ENCODE measurements at places on chromosomes 6 and 20.

DNA sequence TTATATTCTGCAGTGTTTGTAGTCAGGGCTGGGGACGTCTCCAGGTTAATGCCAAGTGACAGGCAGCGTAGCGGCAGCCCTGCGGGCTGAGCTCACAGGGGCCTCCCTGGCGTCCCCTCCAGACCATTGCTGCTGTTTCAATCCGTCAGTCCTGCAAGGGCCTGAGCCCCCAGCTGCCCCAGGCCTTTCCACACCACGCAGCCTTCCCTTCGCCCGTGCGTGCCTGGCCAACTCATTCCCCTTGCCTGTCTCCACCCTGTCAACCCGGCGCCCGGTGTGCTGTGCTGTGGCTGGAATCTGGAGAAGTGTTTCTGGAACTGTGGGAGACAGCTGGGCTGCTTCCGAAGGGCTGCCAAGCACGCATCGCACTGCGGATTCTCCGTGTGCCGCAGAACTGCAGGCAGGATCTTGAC, 11.9 kb downstream of the BHLHE23 start:
- DNase-seq = no peak

DNA sequence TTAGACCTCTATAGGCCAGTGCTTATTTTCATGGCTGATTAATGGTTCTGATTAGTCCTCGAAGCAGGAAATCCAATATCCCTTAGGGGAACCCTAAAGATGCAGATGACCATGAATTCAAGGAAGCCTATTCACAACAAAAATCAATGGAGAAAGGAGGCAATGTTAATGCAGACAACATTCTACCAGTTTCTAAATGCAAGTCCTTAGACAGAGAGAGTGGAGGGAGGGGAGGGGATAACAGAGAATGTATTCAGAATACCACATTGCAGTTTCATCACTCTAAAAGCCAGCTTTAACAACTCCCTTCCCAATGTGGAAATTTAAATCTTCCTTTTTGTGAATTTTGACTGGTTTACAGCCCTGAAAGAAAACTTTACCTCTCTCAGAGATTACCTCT, 87.1 kb upstream of the POU3F2 start:
- DNase-seq = no peak

GRCh38 chr20:32040142-32040953, 11.7 kb upstream of the HCK start:
- DNase-seq = no peak

DNA sequence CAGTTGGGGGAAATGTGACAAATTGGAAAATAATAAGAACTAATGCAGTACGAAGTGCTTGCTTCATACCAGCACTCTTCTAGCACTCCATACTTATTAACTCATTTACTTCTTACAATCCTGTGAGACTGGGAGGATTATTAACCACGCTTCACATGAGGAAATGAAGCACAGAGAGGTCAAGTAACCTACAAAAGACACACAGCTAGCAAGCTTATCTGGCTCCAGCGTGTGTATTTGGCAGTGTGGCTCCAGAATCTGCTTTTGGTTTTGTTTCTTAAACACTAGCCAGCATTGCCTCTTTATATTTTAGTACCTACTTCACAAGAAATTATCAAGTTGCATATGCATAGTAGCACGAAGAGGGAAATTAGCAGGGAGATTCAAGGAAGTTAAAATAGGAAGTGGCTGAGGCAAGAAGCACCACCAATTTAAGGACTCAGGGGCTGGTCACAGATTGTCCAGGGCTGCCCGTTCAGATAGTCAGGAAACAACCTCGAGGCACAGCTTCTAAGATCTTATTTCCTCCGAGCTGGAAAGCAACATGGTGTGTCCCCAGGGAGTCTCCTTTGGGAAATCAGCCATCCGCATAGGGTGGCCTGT, 302.7 kb upstream of the PRDM1 start:
- DNase-seq = no peak

GRCh38 chr20:47237715-47238114, 118.8 kb downstream of the ZMYND8 start:
- DNase-seq = no peak

- no peak for DNase-seq
Measured at GRCh38 chr6:186340-186965, 105.8 kb upstream of the DUSP22 start.

- peak; percentile 48 for DNase-seq
Measured at GRCh38 chr20:4813076-4813862, 91.6 kb downstream of the PRND start.

GRCh38 chr6:17998442-17998841, 11.0 kb upstream of the KIF13A start:
- no peak for DNase-seq

- no peak for DNase-seq
Measured at GRCh38 chr6:167400482-167401138, 75.7 kb downstream of the TTLL2 start.

DNA sequence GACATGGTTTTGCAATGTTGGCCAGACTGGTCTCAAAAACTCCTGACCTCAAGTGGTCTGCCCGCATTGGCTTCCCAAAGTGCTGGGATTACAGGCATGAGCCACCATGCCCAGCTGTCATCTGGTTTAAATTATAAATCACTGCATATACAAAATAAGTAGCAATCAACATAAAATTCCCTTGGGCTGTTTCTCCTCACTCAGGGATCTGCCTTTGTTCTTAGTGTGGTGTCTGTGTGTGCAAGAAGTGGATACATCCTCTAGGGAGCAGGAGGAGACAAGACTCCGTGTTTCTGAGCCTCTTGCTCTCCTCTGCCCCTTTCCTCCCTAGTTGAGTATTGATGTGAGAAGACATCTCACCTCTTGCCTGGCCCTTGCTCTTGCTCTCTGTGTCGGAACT, 65.2 kb upstream of the ADGRF4 start:
- DNase-seq = no peak

GRCh38 chr6:121382467-121383121, 48.3 kb upstream of the TBC1D32 start:
- DNase-seq = peak; percentile 17

GRCh38 chr20:17843246-17844132, 125.1 kb downstream of the SNX5 start:
- peak; percentile 64 for DNase-seq

- peak; percentile 21 for DNase-seq
Measured at GRCh38 chr6:53175027-53175426, 26.4 kb upstream of the GCM1 start.

DNA sequence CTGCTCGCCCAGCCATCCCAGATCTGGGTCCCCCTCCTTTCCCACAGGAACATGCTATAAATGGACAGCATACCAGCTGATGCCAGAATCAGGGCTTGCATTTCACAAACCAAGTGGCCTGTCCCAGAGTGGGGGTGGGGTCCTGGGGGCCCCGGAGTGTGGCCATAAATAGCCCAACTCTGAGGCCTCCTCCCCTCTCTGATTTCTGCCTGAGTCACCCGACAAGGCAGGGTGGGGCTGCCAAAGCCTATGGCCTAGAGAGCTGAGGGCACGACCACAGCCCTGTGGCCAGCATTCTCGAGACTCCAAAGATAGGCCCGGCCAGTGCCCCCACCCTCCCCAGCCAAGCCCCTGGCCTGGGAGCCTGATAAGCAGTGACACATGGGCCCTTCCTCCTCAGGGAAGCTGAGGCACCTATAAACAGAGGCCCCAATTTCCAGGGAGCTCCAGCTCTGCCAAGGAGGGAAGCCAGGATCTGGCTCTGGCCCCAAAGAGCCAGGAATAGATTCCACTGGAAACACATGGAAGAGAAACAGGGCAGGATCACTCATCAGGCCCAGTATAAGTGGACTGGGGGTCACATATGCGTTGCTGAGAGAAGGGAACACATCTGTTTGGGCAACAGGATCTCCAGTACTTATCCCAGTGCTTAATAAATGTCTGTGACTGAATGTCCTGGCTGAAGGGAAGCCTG, 20.3 kb downstream of the SNTA1 start:
- no peak for DNase-seq

DNA sequence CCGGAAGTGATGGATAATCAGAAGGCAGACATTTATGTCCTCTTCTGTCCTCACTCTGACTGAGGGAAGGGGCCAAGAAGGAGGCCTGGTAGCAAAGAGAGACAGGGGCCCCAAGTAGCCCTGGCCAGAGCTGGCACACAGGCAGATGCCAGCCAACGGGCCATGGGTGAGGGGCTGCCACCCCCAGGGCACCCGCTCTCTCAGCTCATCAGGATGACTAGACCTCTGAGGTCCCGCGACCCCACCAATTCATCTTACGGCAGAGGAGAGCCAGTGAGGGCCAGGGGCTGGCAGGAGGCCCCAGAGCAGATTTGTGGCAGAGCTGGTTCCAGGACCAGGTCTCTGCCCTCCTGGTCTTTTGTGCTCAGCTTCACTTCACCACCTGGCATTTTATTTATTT, 43.1 kb upstream of the MDFI start:
- peak; percentile 11 for DNase-seq

GRCh38 chr6:6543181-6543879, 45.2 kb upstream of the LY86 start:
- no peak for DNase-seq

- no peak for DNase-seq
Measured at GRCh38 chr6:42572523-42572922, 8.7 kb downstream of the UBR2 start.

GRCh38 chr6:41164551-41165120, 1.7 kb upstream of the TREM2 start:
- no peak for DNase-seq

DNA sequence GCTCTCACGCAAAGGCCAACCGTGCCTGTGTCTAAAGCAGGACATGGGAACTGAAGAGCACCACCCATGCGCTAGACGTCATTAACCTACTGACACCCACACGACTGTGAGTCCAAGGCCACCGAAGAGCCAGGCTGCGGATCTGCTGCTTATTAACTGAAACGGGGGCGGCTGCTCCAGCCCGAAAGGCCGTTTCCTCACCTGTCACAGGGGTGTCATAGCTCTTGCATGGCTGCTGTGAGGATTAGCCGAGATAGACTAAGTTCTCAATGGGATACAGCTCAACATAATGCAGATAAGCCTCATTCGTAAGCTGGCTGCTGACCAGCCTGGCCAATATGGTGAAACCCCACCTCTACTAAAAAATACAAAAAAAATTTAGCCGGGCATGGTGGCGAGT, 26.7 kb downstream of the OVOL2 start:
- no peak for DNase-seq

DNA sequence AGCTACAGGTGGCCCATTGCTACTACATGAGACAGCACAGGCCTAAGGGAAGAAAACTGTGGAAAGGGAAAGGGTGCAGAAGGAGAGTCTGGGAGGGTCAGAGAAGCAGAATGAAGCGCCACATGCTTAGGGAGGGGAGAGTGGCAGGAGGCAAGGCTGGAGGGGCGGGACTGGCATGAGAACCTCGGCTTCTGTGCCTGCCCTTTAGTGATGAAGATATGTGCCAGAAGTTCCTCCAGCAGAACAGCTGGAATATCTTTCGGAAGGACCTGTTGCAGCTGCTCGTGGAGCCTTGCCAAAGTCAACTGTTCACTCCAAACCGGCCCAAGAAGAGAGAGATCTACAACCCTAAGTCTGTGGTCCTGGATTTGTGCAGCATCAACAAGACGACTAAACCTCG, 61.8 kb downstream of the CNBD2 start:
- peak; percentile 40 for DNase-seq

DNA sequence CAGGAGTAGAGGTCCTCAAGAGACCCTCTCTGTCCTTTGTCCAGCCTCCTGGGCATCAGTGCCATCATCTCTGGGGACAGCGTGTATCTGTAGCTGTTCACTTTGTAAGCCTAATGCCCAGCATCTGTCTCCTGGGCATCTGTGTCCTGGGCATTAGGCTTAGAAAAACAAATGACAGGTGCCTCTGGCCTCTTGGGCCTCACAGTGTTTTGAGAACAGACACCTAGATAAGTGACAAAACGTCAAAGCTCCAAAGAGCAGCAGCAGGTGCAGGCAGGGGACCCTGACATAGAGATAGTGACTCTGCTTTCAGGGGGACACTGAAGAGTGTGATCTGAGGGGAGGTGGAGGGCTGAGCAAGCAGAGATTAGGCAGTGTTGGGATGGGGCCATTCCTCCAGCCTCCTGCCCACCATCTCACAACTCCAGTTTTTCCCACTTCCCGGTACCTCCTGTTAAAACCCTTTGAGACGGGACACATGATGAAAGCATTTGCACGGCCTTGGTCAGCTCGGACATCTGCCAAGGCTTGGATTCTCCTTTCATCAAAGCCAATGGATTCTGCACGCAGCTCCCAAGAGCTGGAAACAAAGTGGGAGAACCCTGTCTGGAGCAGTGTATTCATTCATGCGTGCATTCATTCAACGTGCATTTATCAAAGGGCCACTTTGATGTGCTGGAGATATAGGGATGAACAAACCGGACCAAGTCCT, 55.5 kb upstream of the CD93 start:
- peak; percentile 4 for DNase-seq

- no peak for DNase-seq
Measured at GRCh38 chr6:208364-208763, 83.9 kb upstream of the DUSP22 start.

DNA sequence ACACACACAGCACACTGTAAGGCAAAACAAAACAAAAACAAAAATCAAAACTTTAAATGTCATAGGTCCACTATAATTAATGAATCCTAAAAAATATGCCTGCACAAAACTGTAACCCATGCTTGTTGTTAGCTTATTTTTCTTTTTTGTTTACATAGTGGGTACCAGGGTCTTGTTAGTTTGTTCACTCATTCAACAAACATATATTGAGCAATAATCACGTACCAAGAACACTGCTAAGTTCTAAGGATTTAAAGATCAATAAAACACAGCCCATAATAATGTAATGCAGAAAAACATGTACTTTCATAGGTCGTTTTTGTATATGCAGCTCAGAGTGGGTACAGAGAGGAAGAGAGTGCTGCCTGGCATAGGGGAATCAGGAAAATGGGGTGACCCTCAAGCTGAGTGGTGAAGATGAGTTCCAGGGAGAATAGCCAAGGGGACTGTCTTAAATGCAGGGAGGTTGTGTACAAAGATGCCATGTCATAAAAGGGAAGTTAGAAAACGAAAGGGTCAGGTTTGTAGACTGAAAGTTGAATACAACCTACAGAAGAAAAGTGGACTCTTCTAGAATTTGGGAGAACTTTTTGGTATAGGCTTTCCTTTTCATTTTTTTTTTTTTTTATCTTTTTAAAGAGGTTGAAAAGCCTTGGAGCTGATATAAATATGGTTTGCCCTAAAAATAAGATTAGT, 113.3 kb upstream of the TBX18 start:
- DNase-seq = no peak

DNA sequence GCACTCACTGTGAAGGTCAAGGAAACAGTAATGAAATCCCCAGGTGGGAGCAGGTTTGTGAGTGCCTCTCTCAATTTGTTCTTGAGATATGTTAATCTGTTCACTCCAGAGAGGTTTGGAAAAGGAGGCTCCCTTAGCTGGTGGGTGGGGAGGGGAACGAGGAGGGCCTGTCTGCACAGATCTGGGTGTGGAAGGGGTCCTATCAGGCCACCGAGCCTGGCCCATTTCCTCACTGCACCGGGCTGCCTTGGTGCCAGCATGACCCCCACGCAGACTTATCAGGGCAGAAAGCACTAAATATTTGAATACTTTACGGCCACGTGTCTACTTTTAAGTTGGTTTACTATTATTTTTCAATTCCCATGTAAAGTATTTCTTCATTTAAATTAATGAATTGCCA, 8.3 kb downstream of the AGPAT4 start:
- DNase-seq = no peak

- no peak for DNase-seq
Measured at GRCh38 chr20:10324198-10324847, 105.7 kb downstream of the SNAP25 start.

GRCh38 chr6:14278006-14278405, 160.4 kb downstream of the CD83 start:
- no peak for DNase-seq

Measured in body of pancreas (tissue), 4 donors.